RPMI8226 (cell line): ENCODE measurements at places on chromosomes 4 and X.

DNA sequence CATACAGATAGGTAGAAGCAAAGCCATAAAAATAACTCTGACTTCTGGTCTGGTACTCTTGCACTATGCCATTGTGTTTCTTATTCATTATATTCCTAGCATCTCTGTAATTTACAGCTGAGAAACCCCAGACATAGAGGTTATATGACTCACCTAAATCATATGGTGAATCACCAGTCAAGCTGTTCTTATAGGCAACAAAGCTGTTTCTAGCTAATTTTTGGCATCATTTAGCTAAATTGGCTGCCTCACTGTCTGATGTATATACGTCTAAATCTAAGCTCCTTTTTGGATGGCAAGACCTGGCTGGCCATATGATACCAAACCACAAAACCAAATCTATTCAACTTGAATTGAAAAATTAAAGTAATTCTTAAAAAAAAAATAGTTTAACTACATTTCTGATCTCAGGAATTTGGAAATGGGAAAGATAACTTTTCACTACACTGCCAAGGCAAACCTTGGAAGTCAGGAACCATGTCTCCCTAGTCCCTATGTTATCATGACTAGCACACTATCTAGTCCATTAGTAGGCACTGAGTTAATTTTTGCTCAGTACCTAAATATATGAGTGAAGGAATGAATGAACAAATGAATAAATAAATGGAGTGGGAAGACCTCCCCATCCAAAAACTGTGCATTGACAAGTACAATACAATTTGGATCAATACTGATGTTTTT, 41.3 kb upstream of the STAG2 start:
- DNase-seq: no peak

DNA sequence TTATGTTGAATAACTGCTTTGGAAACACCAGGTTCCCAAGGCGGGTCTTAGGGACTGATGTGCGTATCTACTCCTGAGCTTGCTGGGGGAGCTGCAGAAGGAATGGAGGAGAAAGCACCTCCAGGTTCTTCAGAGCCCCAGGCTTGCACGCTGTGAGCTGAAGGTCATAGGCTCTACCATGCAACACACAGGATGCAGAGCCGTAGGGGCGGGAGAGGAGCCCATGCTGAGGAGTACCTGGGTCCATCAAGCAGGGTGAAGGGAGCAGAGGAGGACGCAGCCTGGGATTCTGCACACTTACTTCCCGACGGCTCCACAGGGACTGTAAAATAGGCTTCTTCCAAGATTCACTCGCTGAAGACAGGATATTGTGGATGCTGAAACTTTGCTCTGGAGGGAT, 426.5 kb upstream of the FRG1 start:
- no peak for DNase-seq

DNA sequence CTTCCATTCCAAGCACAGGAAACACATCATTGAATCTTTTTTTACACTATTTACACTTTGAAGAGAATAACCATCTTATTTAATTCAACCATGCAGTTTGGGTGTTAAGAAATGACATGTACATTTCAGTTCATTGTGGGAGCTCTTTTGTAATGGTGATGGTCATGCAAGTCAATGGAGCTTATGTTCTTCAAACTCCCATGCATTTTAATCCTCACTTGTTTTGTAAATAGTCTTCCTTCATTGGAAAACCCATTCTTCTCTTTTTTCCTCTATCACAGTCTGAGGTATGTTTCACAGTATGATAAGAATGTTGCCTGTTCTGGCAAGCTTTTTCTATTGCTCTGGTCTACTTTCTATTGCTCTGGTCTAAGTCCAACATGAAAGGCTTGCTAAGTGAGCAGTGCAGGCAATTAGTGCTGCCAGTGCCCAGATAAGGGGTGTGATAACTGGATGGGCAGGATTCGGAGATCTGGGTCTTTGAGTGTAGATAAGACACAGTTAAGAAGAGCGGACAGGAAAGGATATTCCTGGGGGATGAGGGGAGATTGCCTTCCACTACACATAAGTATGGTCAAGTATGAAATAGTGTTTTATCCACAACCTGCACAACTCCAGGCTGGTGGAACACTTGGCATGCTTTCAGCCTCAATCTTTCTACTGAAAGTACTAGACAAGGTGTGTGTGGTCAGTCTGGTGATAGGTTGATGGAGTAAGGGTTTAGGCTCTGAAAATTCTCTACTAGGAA, 17.1 kb downstream of the AFP start:
- DNase-seq: no peak

GRCh38 chr4:6352031-6352692, 82.5 kb downstream of the WFS1 start:
- DNase-seq: no peak

GRCh38 chr4:55517526-55518229, 29.0 kb downstream of the CLOCK start:
- DNase-seq: no peak
